ENCODE measurements at places on chromosomes 3 and 15.

DNA sequence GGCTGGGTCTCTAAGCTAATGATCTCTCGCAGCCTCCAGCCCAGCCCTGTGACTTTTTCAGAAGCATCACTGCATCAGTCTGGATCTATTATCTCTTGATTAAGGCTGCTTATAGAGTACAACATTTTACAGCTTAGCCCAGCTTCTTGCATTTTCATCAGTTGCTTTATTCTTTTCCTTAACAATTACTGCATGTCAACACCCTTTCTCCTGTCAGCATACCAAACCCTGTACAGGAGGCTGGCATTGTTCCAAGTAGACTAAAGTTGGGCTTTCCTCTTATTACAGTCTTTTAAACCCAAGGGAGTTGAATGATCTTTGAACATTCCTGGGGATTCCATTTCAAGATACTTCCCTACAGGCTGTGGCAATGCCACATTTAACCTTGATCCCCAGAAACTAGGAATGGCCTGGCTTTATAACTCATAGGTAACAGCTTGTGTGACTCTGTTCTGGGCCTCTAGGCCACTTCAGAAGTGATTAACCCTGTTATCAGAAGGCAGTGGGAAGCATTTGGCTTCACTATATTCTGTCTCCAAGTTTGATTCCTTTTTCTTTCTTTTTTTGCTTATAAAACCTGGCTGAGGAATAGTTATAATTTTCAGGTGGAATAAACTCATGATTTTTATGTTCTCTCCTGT, 182.9 kb downstream of the KCNMB2 start:
- no peak for DNase-seq

DNA sequence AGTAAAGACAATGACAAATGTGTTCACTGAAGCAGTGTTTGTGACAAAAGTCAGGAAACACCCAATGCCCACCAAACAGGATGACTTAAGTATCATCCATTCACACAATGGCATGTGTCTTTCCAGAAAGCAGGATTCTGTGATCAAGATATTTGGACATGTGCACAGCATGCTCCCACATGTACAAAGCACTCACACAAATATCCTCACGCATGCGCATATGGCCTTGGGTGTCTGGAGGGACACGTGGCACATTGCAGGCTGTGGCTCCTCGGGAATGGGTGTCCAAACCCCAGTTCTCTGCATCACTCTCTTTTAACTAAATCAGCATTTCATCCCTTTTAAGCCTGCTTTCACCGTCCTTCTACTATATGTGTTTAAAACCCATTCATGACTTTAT, 130.5 kb downstream of the KLF13 start:
- DNase-seq: no peak

DNA sequence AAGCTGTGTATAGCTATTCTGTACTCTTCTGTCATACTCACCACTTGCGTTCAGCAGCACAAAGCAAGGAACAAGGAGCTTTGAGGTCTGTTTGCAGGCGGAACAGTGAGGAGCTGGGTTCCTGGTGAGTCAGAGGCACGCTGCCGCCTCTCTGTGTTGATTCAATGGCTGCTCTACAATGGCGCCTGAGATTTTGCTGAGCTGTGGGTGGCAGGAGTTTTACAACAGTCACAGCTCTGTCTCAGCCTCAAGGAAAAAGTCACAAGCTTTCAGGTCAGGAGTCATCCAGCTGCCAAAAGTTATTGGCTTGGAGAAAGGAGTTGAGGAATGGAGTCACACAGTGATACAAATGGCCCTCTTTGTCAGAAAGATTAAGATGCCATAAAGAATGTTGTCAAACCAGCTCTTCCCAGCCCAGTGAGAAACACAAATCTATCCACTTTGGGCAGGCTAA, 98.1 kb downstream of the SSR3 start:
- DNase-seq: no peak

- DNase-seq: no peak
Measured at GRCh38 chr15:92693691-92694331, 38.2 kb upstream of the FAM174B start.

GRCh38 chr3:144028798-144029411, 57.3 kb downstream of the DIPK2A start:
- no peak for DNase-seq

DNA sequence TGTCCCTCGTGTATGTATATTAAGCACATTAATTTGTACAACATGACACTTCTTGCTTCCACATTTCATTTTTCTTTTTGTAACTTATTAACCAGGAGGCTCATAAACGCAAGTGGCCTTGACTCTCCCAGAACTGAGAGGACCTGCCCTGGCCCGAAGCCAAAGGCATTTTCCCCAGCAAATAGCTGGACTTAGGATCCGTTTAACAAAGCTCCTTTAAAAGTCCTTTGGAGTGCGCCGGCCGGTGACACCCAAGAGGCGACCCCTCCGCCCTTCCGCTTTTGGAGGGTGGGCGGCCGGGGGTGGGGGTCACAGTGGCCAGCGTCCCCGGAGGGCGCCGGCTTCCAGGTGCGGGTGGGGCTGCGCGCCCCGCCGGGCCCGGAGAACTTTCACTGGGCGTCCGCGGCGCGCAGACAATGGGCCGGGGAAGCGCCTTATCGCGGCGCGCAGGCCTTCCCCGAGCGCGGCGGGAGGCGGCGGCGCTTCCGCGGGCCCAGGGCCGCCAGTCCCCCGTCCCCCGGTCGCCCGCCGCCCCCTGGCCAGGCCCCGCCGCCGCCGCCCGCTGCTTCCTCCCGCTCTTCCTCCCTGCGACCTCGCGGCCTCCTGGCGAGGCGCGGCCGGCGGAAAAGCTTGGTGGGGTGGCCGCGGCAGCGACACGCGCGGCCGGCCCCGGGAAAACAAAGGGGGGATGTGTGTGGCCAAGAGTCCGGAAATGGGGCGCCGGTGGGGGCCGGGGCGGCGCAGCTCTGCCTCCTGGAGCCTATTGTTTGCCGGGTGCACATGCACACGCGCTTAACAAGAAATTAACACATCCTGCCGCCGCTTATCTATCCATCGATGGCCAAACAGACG, 613.4 kb downstream of the MCTP2 start:
- DNase-seq: no peak

GRCh38 chr15:85036716-85037115, 55.1 kb downstream of the PDE8A start:
- DNase-seq: no peak

DNA sequence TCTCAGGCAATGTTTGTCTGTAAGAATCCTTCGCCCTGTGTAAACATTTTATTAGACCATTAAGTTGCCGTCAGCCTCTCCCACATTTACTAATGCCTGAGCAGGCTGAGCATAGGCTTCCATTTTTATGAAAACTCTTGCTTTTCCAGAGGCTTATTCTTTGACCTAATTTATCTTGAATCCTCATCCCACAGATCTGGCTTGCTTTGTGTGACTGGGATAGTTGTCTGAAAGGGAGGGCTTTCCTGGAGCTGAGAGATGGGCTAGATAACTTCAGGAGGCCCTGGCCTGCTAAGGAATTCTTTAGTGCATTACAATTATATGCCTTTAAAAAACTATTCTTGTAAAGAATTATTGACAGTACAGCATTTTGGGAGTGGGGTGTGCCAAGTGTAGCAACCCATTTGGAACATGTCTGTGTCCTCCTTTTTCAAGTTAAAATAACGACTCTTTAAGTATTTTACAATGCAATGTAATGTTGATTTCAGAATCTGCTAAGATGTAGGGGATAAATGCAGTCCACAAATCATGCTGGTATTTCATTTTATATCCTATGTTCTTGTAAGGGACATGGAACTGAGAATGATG, 52.4 kb downstream of the EEFSEC start:
- no peak for DNase-seq

GRCh38 chr3:141403576-141403975, 35.3 kb downstream of the ZBTB38 start:
- no peak for DNase-seq

DNA sequence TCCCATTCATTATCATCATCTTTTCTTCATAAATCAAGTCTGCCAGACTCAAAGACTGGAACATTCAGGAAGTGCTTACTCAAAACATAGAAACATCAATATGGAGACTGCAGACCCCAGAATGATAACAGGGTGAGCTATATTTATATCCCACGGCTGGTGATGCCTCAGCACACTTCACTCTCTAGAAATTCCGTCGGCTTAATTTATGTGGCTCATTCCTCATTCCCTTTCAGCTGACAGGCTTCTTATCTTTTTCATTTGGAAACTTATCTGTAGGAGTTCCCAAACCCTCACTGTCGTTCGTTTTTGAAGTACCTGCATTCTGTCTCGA, 45.5 kb downstream of the RFTN1 start:
- no peak for DNase-seq

Measured in activated CD8-positive, alpha-beta memory T cell treated with anti-CD3 and anti-CD28 coated beads for 48 hours (primary cell).